M059J (cell line): ENCODE measurements at places on chromosomes 4 and X. TPM values are rescaled to one million over a fixed set of nuclear protein-coding genes. Genes with fewer than 3 reads are reported as not detected.
A peak's percentile ranks its signal among the peaks of the same experiment; 100 is the strongest.

- DNase-seq: no peak
These were observed 935.7 kb downstream of the RAPGEF2 start for GRCh38 chr4:160038615-160039014.

Gene ALAS2
- not detected in 2 replicates for total RNA-seq

GRCh38 chrX:110741213-110741796 lies 54.3 kb downstream of the CHRDL1 start:
- peak; percentile 86 for DNase-seq

- DNase-seq: peak; percentile 88
These were observed 162.4 kb upstream of the GPRIN3 start for GRCh38 chr4:89469930-89470375.

GRCh38 chr4:173493041-173493440 lies 37.0 kb downstream of the HAND2 start:
- no peak for DNase-seq

Gene PSAPL1
- total RNA-seq: not detected in 2 replicates

DNA sequence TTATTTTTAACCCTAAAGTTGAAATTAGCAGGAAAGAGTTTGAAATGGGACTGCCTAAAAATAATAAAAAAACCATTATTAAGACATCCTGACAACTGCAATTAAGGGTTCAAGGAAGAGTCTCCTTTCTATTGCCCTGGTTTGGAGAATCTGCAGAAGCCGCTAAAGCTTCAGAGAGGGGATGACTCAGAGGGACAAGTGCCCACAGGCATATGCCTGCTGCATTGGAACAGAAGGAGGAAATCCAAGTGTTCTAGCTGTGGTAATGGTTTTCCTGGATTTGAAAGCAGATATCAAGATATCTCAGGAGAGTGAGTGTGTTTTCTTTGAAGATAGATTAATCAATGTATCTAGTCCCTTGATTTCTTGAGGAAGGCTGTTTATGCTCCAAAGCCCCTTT lies 235.1 kb upstream of the TAPT1 start:
- DNase-seq: peak; percentile 75

Gene TMSB15B
- 27.8 and 34.3 TPM in 2 replicates for total RNA-seq

- DNase-seq: no peak
These were observed 228.9 kb upstream of the TTC29 start for GRCh38 chr4:147174591-147174990.

DNA sequence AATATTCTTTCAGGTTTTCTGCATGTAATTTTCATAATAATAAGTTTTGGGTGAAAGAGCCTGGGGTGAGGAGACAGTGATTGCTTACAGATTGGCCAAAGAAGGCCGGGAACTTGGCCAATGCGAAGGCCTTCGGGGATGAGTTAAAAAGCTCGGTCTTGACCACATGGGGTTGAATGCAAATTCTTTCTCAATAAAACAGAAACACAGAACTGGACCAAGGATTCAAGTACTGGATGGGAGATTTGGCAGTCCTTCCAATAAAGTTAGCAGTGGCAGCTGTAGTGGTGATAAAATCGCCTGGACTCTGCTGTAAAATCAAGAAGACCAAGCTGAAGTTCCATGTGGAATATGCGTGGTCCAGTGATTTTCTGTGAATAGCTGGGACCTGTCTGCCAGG lies 282.2 kb upstream of the KLF3 start:
- no peak for DNase-seq

Gene PLA2G12A
- 25.8 and 44.1 TPM in 2 replicates for total RNA-seq

Gene TKTL1
- 0.22 TPM in 1 of 2 replicates, not detected in the other for total RNA-seq

- DNase-seq: peak; percentile 43
These were observed 70.9 kb downstream of the INTS12 start for GRCh38 chr4:105637408-105638176.

GRCh38 chr4:183757060-183757459 lies 98.0 kb downstream of the TRAPPC11 start:
- peak; percentile 23 for DNase-seq

Gene SLC4A4
- total RNA-seq: 2.8 and 3.4 TPM in 2 replicates

- DNase-seq: no peak
These were observed 130.4 kb upstream of the INPP4B start for GRCh38 chr4:142976482-142976881.

GRCh38 chr4:172220679-172221078 lies 407.5 kb downstream of the GALNTL6 start:
- DNase-seq: no peak

Gene VSIG4
- not detected in 2 replicates for total RNA-seq

GRCh38 chr4:89576246-89576645 lies 260.7 kb downstream of the SNCA start:
- DNase-seq: no peak

- no peak for DNase-seq
These were observed 2315.7 kb upstream of the TENM3 start for GRCh38 chr4:179927473-179927872.

GRCh38 chrX:107894038-107894437 lies 68.4 kb downstream of the MID2 start:
- DNase-seq: peak; percentile 58

Gene FAAH2
- total RNA-seq: 0.17 and 0.69 TPM in 2 replicates

GRCh38 chr4:150130933-150131332 lies 52.7 kb downstream of the DCLK2 start:
- peak; percentile 71 for DNase-seq

- DNase-seq: no peak
These were observed 1393.4 kb downstream of the STIM2 start for GRCh38 chr4:28254003-28254402.

- DNase-seq: peak; percentile 54
These were observed 228.2 kb upstream of the DIPK2B start for GRCh38 chrX:45428831-45429230.

GRCh38 chr4:114103908-114104307 lies 124.5 kb upstream of the ARSJ start:
- DNase-seq: no peak

Gene ETDB
- total RNA-seq: not detected in 2 replicates

DNA sequence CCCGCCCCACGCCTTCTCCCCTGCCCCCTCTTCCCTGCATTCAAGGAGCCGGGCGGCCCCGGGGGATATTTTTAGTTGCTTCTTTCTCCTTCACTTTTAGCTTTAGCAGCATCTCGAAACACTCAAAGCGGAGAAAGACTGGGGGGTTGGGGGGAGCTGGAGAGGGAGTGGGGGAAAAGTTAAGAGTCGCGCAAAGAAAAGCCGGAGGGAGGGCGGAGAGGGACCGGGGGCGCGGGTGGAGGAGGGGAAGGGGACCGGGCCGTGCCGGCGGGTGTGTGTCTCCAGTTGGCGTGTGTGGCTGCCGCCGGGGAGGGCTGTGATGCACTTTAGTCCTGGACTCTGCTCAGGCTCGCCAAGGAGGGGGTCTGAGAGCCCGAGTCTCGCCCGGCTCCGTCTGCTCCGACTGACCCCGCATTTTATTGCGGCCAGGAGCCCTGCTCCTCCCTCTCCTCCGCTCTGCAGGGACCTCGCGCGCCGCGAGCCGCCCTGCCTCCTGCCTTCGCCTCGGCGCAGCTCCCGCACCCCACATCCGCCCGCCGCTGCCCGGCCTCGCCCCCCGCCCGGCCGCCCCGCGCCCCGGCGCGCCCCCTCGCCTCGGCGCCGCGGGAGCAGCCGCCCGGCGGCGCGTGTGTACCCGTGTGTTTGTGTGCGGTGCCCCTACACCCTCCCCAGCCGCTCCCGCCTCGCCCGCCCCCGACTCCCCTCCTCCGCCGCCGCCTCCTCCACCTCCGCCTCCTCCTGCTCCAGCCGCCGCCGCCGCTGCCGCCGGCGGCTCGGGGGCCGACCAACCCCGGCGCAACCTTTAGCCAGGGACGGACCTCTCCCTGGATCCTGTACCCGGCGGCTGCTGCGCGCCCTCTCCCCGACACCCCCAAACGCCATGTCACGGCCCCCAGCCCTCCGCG lies 1.4 kb downstream of the ZNF827 start:
- DNase-seq: peak; percentile 64

Gene ARFIP1
- 41.6 and 44.8 TPM in 2 replicates for total RNA-seq

Gene NUP54
- 55.4 and 59.2 TPM in 2 replicates for total RNA-seq

Gene NAT8L
- total RNA-seq: 0.05 TPM in 1 of 2 replicates, not detected in the other

DNA sequence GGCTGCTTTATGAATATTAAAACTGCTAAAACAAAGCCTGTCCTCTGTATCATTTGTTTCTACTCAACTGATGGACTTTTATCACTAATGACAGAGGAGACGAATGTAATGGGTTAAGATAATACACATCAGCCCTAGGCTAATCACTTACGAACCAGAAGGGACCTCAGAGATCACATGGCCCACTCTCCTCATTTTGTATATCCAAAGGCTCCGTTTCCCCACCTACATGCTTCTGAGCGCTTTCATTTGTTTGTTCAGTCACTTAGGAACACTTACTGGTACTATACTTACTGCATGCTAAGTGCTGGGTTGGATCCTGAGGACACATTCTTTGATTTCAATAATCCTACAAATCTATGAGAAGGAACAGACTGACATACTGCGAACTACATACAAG lies 169.3 kb downstream of the CEP135 start:
- DNase-seq: no peak

- DNase-seq: no peak
These were observed 78.7 kb downstream of the ANAPC10 start for GRCh38 chr4:145019346-145019745.

Gene C4orf36
- total RNA-seq: 0.12 and 0.76 TPM in 2 replicates

Gene SPIN2A
- total RNA-seq: not detected in 2 replicates

DNA sequence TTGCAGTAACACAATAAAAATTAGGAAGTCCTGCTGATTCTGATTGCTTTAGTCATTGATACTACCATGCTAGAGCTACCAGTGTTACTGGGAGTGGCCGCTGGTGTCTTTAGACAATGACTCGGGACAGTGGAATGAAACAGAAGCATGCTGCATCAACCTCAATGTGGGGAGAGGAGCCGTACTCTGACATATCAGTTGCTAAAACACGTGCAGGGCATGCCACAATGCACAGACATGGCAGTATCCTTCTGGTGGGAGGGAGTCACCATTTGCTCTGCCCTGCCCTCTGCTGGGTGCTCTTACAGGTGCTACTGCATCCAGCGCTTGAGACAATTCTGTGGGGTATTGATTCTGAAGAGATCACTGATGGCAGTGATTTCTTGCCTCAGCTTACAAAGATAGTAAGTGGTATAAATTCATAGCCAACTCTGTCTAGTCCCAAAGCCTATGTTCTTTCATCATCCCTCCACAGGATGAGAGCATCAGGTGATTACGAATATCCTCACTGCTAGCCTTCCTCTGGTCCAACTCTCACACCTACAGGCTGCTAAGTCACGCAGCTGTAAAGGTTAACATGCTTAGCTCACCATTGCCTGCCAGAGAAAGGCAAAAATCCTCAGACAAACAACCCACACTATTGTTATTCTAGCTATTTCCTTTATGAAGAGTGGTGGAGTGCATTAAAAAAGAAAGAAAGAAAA lies 43.7 kb downstream of the NSG1 start:
- peak; percentile 77 for DNase-seq

Gene IL2RG
- total RNA-seq: 2.8 and 5.3 TPM in 2 replicates

GRCh38 chrX:43108828-43109227 lies 330.9 kb upstream of the PPP1R2C start:
- no peak for DNase-seq

Gene DTHD1
- total RNA-seq: not detected in 2 replicates

DNA sequence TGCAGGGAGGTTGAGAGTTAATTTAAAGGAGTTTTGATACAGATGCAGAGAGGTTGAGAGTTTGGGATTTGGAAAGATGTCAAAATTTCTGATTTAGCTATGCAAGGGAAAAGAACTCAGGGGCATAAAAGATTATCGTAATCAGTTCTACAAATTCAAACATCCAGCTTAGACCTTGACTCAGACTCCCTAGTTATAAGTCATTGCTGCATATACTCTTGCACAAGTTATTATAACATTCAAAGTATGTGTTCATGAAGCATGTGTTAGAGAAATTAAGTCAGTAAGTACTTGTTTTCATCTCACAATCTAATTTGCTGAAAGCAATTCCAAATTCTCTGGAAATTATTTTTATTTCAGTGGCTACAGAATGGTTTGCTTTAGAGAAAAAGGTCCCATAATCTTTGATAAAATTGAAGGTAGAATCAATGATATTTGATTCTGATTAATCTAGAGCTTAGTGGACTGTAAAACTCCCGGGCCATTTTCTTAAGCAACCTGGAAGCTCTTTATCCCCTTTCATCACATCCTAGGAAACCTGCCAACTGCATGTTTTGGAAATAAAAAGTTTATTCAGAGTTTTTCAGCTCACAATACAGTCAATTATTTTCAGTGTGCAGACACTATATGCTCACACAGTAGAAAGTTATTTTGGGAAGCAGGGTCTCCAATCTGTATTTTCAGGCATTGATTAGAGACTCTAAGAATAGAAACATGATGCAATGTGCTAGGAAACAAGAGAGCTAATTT lies 132.9 kb upstream of the SPANXC start:
- peak; percentile 8 for DNase-seq

Gene TRIM60
- not detected in 2 replicates for total RNA-seq

Gene IL21
- total RNA-seq: not detected in 2 replicates

- DNase-seq: no peak
These were observed 60.5 kb upstream of the IL15 start for GRCh38 chr4:141575884-141576283.
